ENCODE measurements at places on chromosomes 5 and 9. TPM values are rescaled to one million over a fixed set of nuclear protein-coding genes. Genes with fewer than 3 reads are reported as not detected.

- H3K27ac ChIP-seq: no peak overlapping the region
- no peak overlapping the region for H3K4me3 ChIP-seq
- DNase-seq: no peak
- H3K36me3 ChIP-seq: no peaks in the 10 kb centered on the region
Observed at GRCh38 chr5:80998590-80998979, 38.4 kb downstream of the RASGRF2 start.

DNA sequence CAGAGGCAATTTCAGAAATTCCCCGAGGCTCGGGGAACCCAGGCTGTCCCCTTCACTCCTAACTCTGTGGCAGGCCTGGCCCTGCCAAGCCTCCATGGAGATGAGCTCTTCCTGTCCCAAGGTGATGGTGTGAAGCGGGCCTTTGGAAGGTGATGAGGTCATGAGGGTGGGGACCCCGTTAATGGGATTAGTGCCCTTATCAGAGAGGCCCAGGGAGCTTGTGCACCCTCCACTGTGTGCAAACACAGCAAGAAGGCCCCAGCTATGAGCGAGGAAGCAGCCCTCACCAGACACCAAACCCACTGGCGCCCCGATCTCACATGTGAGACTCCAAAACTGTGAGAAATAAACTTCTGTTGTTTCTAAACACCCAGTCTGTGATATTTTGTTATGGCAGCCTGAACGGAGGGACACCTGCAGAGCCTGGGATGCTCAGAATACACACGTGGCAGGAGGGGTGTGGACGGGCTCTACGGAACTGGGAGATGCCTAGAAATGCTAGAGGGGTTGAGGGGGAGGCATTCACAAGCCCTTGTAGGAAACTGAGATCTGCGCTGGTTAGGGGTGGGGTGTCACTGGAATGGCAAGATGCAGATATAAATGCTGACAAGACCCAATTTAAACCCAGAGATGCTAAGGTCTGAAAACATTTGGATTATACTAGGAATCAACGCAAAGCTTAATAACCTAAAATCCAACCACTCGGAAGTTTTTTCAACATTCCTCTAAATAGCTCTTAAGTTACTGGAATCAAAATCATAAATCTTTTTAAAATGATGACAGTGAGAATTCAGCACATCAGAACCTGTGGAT is 46.9 kb downstream of the ADAMTS2 start:
- H3K27ac ChIP-seq: no peak overlapping the region
- H3K27me3 ChIP-seq: no peaks in the 10 kb centered on the region
- H3K36me3 ChIP-seq: no peaks in the 10 kb centered on the region
- no peak for DNase-seq
- no peaks in the 10 kb centered on the region for H3K4me1 ChIP-seq
- H3K4me3 ChIP-seq: no peak overlapping the region

GRCh38 chr5:147509041-147509709 is 693 bp downstream of the DPYSL3 start:
- H3K27ac ChIP-seq: peak overlapping the region; percentile 80
- peaks cover 15% of the 10 kb centered on the region for H3K27me3 ChIP-seq
- H3K4me3 ChIP-seq: peak overlapping the region; percentile 66
- H3K36me3 ChIP-seq: no peaks in the 10 kb centered on the region

DNA sequence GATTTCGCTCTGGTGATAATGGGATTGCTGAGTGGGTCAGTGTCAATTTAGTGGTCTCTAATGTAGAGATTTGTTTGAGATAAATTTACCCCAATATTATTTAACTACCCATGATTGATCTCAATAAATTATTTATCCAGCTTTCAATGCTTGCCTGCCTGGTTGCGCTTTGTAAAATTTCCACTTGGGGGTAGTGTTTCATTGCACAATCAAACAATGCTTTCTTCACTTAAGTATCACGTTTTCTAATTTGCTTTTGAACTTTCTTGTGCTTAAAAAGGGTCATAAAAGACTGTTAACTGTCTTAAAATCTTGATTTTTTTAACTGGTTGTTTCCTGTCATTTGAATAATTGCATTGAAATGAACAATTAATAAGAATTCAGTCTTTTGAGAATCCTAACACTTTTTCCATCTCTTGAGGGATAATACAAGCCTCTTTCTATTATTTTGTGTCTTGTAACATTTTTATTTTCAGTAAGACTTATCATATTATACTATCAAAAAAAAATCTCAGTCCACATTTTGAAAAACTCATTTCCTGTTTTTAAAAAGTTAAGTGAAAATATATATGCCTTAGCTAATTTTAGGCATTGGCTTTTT is 18.7 kb downstream of the HSD17B4 start:
- no peak overlapping the region for H3K27ac ChIP-seq
- no peak for DNase-seq
- peaks cover 3% of the 10 kb centered on the region for H3K4me1 ChIP-seq
- H3K4me3 ChIP-seq: no peak overlapping the region

DNA sequence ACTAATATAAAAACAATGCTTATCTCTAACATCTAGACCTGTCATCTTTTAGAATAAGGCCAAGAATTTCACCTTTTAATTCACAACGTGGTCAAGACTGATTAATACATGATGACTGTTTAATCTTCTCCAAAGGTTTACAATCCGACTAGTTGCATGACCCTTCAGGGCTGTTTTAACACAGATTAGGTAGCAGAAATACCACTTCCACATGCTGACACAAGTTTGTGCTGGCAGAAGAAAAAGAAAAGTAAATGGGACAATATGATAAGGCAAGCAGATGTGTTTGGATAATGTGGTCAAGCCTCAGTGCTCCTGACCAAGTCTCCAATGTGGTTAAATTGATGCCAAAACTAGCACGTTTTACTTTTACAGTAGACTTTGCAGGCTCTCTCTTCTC is 31.1 kb downstream of the SEMA6A start:
- no peak for DNase-seq
- H3K27ac ChIP-seq: no peak overlapping the region
- no peak overlapping the region for H3K4me3 ChIP-seq

PCDHGA11 gene
- total RNA-seq: 3.2 TPM

DNA sequence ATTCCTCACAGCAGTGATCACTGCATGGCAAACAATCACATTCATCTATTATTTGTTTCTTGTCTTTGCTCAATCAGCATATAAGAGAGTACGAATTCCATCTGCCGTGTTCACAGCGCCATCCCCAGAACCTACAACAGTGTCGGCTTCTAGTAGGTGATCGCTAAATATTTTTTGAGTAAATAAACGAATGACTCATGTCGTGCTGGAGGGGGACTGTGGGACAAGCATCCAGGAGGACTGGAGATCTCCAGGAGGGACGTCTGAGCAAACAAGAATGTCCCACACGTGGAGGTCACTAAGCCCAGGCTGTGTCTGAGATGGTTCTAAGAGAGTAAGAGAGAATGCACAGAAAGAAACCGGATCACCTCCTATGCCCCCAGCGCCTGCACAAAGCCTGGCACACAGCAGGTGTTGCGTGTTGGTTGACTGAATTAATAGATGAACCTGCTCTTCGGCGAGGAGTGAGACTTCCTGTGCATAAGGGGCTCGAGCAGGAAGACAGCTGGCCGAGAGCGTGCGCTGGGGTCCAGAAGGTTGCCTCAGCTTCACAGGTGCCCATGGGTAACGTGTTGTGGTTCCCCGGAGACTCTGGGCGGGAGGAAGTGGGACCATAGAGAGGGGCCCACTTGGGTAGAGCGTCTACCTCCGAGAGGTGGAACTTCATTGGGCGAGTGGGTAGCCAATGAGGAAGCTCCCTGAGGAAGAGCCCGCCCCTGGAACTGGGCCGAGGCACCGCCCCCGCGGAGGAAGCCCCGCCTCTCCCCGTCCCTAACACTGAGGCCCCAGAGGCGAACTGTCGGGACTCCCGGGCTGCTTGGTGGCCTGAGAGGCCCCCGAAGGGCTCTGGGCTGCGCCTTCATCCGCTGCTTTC is 193.0 kb downstream of the MELK start:
- DNase-seq: peak; percentile 80

ANAPC2 gene
- total RNA-seq: 58.2 TPM

DNA sequence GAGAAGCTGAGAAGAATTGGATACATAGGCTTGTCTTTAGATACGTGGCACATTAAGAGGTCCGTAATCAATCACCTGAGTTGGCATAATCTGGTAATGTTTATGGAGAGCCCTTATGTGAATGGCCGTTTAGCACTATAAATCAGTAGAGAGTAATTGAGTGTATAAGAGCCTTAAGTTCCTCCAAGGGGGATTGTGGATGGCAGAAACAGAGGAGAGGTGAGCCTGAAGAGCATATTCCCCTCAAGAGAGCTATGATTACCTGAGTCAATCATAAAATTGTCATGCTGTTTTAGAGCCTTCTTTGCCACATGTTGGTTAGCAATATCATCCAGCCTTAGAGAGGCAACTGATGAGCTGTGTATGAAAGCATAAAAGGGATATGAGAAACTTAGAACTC is 58.8 kb downstream of the FOCAD start:
- peaks cover 5% of the 10 kb centered on the region for H3K36me3 ChIP-seq
- DNase-seq: no peak
- no peak overlapping the region for H3K27ac ChIP-seq
- H3K27me3 ChIP-seq: no peaks in the 10 kb centered on the region
- no peak overlapping the region for H3K4me3 ChIP-seq
- no peaks in the 10 kb centered on the region for H3K4me1 ChIP-seq

- H3K27me3 ChIP-seq: no peaks in the 10 kb centered on the region
- no peaks in the 10 kb centered on the region for H3K36me3 ChIP-seq
- no peaks in the 10 kb centered on the region for H3K4me1 ChIP-seq
- no peak for DNase-seq
Observed at GRCh38 chr9:89218040-89218928, 39.7 kb upstream of the SHC3 start.

All from lower lobe of right lung (tissue), 2 donors.